ENCODE measurements at places on chromosomes 5 and 9. TPM values are rescaled to one million over a fixed set of nuclear protein-coding genes. Genes with fewer than 3 reads are reported as not detected.
A peak's percentile ranks its signal among the peaks of the same experiment; 100 is the strongest.

The TCF7 gene
- total RNA-seq, result 13.2 TPM

GRCh38 chr5:122902263-122902662, 56.9 kb downstream of the SNX24 start:
- no peak for DNase-seq

- DNase-seq, result no peak
Observed at GRCh38 chr5:36301858-36302603, at the start of gene RANBP3L. TSS of gene RANBP3L (minus strand) at chr5:36301902. CDS start at chr5:36301416, 486 bp downstream.

DNA sequence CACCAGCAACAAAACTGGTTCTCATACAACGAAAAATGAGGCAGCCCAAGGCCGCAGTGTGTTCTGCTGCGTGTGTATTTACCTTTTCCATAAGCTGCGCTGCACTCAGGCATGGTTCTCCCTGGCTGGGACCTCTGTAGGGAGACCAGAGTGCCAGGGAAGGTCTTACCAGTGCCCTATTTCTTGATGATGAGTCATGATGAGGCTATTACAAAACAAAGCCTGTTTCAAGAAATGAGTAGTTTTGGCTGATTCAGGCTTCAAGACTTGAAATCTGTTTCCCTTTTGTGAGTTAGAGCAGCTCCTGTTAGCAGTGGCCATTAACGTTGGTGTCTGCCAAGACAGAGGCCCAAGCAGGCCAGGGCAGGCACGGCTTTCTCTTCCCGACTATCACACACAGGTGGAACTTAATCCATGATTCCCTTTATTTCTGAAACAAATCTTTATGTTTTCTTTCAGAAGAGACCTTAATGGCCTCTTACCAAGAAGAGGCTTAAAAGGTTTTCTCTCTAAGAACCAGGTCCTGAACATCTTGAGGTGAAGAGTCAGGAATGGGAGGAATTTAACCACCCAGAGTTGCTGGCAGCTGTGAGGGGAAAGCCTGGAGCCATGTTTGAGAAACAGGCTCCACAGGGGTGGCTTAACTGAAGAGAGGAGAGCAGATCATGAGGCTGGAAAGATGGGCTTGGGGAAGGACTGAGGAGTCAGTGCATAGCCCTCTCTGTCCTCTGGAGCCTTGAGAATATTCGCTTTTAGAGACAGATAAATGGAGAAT, 41.4 kb upstream of the TIFAB start:
- no peak for DNase-seq

The CSF2 gene
- not detected for total RNA-seq

DNA sequence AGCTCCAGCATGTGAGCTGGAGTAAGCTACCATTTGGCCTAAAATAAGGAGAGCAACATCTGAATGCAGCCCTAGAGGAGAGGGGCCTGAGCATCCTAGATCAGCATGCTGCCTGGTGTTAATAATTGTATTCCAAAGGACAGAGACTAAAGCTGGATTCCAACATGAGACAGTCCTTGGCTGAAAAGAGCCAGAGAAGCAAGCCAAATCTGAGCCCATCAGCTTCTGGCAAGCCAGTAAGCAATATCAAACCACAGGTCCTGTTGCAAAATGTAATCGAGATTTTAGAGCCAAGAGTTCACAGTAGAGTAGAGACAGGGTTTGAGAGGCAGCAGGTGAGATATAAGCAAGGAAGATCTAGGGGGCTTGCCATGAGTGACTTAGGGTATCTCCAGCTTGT, 42.3 kb upstream of the DMAC1 start:
- no peak for DNase-seq

DNA sequence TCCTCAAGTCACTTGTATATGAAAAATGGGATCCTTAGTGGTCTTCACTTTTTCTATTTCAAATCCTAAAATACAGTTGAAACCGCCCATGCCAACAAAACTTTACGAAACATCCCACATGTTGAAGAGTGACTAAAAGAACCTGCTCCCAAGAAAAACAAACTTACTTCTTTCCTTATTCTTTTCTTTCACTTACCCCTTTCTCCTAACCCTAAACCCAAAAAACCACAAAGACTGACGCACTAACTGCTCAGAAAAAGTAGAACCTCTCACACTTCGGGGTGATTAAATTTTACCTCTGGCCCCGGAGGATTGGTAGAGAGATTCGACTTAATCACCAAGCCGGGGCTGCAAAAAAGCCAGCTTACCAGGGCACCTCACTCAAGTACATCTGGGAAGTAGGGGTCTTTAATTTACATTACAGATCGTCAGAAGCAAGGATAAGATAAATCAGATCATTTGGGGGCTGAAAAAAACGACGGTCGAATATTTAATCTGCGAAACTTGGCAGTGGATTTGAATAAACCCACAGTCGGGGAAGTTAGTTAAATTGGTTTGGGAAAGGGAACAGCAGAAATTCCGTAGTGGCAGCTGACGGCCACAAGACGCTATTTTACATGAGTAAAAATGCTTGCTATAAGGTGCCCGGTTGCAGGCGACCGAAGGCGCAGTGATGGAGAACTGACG, 1.3 kb downstream of the CDO1 start:
- no peak for DNase-seq

The SPRY4 gene
- 30.9 TPM for total RNA-seq

GRCh38 chr9:129506892-129507291, 114.0 kb downstream of the C9orf50 start:
- no peak for DNase-seq

GRCh38 chr9:5908918-5909317, 18.2 kb downstream of the MLANA start:
- DNase-seq, result no peak

- DNase-seq, result no peak
Observed at GRCh38 chr5:165457859-165458481, 1952.6 kb downstream of the MAT2B start.

DNA sequence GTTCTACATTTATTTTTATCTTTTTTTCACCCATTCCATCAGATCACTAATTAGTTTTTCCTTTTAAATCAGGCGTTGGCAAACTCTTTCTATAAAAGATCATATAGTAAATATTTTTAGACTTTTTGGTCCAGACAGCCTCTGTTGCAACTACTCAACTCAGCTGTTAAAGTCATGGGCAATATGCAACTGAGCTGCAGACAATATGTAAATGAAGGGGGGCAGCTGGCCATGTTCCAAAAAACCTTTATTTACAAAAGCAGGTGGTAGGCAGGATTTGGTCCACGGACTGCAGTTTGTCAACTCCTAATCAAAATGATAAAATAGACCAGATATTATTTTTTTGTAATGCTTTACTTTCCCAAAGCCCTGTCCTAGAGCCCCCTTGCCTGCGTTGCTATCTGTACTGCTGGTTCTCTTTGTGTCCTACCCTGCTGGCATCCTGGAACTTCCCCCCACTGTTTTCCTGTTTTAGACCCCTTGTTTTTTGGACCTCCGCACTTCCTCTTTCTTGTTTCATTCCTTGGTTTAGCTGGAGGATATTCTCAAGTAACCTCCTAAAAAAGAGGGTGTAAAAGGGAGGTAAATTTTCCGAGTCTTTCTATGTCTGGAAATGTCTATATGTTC, 24.7 kb upstream of the TNFSF8 start:
- no peak for DNase-seq

GRCh38 chr9:81128701-81129100, 560.6 kb downstream of the TLE1 start:
- DNase-seq, result no peak

DNA sequence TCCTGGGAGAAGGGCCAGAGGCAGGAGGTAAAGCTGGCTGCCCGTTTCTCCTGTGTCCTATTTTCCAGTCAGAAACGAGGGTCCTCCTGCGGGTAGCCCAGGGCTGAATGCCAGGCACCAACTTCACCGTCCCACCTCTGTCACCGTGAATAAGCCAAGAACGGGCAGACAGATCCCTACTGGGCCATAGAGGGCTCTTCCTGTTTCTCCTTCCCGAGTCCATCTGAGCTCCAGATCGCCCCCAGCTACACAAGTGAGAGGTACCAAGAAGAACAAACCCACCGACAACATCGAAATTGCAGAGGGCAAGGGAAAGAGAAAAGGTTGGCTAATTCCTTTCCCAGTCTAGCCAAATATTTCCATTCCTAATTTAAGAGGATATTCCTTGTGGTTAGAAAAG, 93.7 kb downstream of the SPOCK1 start:
- no peak for DNase-seq

GRCh38 chr5:84028093-84028492, 307.4 kb upstream of the HAPLN1 start:
- DNase-seq, result no peak

The CCNJL gene
- total RNA-seq, result 1.5 TPM

The NMUR2 gene
- not detected for total RNA-seq

- no peak for DNase-seq
Observed at GRCh38 chr9:136050701-136051452, 44.2 kb downstream of the NACC2 start.

The CER1 gene
- not detected for total RNA-seq

- no peak for DNase-seq
Observed at GRCh38 chr5:169347786-169348185, 46.8 kb upstream of the SLIT3 start.

GRCh38 chr9:113945784-113946183, 69.7 kb downstream of the ZNF618 start:
- peak; percentile 2 for DNase-seq

The ZNF618 gene
- total RNA-seq, result 7.3 TPM

DNA sequence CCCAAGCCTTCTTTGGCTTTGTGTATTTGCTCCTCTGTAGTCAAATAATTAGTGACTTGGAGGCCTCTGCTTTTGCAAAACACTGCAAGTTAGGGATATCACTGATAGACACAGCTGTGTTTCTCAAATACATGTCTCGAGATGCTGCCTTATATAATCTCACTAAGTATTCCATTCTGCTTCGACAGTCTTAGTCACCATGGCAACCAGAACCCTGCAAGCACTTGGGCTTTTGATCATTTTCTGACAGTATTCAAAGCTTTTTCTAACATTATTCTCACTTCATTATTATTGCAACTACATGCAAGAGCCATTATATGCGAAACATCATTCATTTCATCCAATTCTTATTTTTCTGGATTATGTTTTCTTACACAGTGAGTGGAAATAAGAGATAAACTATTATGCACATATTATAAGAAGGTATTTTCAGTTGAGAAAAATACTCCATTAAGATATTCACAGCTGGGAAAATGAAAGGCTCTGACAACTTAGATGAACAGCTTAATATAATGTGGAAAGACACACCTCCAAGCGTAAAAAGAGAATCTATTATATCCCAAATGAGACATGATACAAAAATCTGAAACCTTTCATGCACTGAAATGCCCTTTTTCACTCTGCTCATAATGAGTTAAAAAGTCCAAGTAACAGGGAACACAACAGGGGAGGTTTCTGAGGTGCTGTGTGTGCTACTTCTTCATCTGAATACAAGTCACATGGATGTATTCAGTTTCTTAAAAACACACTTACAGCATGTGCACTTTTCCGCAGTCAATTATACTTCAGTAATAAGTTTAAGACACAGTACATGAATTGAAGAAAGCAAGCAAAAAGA, 93.9 kb downstream of the SCAI start:
- DNase-seq, result no peak
